ENCODE measurements at places on chromosomes 12 and 14.

- no peak for DNase-seq
Observed at GRCh38 chr12:92621833-92622232, 81.0 kb upstream of the PLEKHG7 start.

DNA sequence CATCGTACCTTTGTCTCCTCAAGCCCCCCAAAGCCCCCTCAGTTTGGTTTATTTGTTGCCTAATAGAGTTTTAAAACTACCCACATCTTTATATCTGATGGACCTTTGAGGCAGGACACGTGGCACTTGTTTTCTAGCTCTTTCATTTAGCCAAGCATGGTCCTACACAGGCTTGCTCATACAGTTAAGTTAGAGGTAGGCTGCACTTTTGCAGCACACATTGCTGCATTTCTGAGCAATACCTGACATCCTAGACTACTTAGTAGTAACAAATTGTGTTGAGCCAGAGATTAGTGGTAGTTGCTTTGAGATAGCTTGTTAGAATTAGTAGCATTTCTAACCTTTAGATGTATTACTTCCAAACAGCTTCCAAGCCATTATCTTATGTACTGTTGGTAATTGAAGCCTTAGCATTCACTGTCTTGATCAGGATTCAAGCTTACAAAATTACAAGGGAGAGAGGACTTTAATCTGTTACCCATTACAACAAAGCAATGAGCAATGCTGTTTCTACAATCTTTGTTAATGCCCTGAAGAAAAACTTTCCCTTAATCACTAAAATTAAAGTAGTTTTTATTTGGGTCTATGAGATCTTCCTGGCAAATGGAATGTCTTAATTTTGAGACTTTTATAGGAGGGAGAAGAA is 96.6 kb downstream of the WNK1 start:
- no peak for DNase-seq

DNA sequence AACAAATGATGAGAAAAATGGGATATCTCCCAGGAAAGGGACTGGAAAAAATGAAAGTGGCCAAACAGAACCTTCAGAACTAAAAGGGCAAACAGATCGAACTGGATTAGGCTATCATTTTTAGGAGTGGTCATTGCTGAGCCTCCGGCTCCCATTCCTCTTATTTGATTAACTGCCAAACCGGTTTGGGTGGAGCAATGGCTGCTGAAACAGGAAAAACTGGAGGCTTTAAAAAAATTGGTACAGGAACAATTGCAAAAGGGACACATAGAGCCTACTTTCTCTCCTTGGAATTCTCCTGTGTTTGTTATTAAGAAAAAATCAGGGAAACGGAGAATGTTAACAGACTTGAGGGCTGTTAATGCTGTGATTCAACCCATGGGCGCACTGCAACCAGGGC is 49.7 kb downstream of the TNFAIP2 start:
- DNase-seq = no peak

DNA sequence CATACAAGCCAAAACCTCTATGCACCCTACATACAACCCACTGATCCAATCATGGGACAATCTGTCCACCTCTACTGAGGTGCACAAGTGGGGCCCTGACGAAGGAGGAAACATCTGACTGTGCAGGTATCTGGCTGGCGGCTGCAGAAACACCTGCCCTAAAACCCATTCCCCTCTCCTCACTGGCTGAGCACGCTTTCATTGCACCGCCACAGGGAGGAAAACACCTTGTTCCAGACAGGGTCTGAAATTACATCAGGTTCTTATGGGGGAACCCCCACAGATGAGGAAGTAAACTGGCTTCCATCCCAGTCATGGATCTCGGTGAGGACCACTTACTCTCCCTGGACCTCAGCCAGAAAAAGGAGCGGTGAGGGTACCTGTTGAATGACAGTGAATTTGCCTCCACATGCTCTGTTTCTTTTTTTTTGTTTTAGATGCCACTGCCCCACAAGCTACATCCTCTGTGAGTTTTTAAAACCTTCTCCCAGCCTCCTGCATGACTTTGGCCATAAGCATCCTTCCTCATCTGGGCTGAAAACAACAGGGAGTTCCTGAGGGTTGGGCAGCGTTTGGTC is 23.8 kb upstream of the DGLUCY start:
- no peak for DNase-seq

- DNase-seq = no peak
Observed at GRCh38 chr14:38199076-38199475, 8.6 kb upstream of the SSTR1 start.

- DNase-seq = no peak
Observed at GRCh38 chr14:55103005-55103640, 25.9 kb upstream of the LGALS3 start.

- no peak for DNase-seq
Observed at GRCh38 chr12:65300679-65301349, 22.3 kb downstream of the MSRB3 start.

DNA sequence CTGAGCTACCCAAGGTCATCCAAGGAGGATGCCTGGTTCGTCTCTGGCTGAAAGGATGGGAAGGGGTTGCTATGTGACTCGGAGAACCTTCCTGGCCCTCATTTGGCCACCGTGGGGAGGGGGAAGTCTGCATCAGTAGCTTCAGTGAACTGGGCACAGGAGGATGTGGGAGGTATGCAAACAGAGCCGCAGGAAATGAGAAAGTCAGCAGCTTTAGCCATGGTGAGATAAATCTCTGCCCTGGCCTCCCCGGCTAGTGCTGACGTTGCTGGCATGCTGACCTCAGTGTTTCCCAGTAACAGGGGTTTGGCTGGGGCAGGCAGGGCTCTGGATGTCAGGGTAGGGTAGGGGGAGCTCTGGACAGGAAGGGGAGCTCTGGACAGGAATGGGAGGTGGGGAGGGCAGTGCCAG is 2.3 kb upstream of the CEBPE start:
- DNase-seq = peak; percentile 29

DNA sequence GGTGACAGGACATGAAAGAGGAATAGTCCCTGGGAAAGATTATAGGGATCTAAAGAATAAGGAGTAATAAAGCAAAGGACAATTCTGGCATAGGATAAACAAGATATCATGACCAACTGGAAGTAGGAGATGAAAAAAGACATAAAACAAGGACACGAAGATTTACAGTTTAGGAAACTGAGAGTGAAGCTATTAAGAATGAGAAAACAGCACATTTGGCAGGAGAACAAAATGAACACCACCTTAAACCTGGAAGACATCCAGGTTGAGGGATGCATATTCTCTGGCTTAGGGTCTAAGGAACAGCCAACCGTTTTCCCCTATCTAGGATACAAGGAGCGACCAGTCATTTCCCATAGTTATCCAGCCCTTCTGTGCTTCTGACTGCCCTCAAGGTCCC is 1.9 kb downstream of the TRIP11 start:
- DNase-seq = no peak

All from right renal pelvis (tissue), 4 donors.